Stimulated activated CD8-positive, alpha-beta memory T cell treated with anti-CD3 and anti-CD28 coated beads, Interleukin-2, amount 100 ng/mL, for 48 hours (primary cell): ENCODE measurements at places on chromosomes 5 and 9.

- no peak for DNase-seq
Measured at GRCh38 chr5:138160706-138161105, 17.7 kb downstream of the BRD8 start.

GRCh38 chr5:57692582-57693487 lies 210.2 kb upstream of the ACTBL2 start:
- DNase-seq = peak; percentile 0

- DNase-seq = no peak
Measured at GRCh38 chr5:158485604-158486081, 614.1 kb downstream of the EBF1 start.

- peak; percentile 2 for DNase-seq
Measured at GRCh38 chr5:111627862-111628261, 115.5 kb upstream of the STARD4 start.

DNA sequence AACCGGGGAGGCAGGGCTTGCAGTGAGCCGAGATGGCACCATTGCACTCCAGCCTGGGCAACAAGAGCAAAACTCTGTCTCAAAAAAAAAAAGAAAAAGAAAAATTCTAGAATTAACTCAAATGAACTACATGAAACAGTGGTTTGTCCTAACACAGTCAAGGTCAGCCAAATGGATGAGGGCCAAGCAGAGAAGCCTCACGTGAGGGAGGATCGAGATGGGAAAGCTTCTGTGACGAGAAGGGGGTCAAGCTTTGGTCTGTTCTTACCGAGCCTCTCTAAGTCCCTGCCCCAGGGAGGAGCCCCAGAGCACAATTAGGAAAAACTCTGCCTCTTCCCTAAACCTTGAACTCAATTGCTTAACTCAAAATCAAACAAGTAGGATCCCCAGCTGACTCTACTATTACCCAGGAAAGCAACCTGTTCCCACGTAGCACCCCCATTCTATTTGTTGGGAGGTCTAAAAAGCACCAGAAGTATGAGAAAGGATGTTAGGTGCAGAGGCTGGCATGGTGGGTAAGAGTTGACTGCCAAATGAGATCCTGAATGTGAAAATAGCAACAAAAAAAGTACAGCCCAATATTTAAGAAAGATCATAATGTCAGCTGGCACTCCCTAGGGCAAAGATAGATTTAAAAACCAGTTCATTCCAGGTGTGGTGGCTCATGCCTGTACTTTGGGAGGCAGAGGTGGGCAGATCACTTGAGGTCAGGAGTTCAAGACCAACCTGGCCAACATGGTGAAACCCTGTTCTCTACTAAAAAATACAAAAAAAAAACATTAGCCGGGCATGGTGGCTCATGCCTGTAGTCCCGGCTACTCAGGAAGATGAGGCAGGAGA lies 7.2 kb downstream of the ALDH7A1 start:
- DNase-seq = no peak

- no peak for DNase-seq
Measured at GRCh38 chr5:93302711-93303110, 278.3 kb downstream of the NR2F1-AS1 start.

- no peak for DNase-seq
Measured at GRCh38 chr9:4615251-4615650, 46.8 kb upstream of the PLPP6 start.

DNA sequence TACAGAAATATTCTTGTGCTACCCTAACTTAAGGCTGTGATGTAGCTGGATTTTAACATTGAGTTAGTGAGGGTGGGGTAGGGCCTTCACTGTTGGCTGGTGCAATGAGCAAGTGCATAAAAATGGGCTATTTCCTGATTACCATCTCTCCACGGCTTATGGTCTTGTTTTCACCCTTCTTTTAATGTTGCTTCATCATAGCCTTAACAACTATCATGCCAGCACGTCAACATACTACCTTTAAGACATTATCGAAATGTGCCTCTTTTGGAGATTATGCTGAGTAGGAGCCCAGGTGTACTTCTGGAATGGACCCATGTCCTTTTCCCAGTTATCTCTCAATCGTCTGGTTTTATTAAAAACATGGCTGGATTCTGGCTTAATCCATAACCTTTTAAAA lies 350.9 kb upstream of the ACTBL2 start:
- no peak for DNase-seq

- DNase-seq = no peak
Measured at GRCh38 chr5:130974021-130974683, 190.9 kb downstream of the HINT1 start.

DNA sequence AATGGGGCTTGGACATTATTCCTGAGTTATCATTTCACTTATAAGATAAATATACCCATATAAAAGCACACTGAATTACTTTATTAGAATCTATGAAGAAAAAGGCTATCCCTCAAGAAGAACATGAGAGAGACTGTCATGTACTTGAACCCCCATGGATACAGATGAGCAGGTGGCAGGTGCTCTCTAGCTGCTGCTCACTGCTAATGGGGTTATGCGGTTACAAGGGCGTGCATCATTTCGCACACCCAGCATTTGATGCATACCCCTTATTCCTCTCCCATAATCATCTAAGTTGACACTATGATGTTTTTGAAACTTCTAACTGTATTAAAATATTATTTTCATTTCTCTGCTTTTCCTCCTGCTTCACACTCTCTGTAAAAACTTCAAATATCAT lies 16.4 kb downstream of the ITK start:
- DNase-seq = no peak

- no peak for DNase-seq
Measured at GRCh38 chr5:38874948-38875456, 29.2 kb downstream of the OSMR start.

DNA sequence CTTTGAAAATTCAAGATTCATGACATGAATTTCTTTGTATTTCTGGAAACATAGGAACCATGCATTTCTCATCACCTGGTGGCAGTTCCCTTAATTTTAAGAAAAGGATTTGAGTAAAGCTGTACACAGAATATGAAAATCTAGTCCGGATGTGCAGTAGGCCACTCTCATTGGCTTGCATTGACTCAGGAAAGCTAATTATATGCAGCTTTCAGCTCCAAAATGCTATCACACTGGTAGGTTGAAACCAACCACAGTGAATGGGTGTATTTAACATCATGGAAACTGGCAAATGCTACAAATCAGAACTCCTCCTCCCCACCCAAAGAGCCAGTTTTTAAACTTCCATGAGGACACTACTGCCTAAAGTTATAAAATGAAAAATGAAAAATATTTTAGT lies 161.6 kb upstream of the FBXL17 start:
- DNase-seq = no peak

DNA sequence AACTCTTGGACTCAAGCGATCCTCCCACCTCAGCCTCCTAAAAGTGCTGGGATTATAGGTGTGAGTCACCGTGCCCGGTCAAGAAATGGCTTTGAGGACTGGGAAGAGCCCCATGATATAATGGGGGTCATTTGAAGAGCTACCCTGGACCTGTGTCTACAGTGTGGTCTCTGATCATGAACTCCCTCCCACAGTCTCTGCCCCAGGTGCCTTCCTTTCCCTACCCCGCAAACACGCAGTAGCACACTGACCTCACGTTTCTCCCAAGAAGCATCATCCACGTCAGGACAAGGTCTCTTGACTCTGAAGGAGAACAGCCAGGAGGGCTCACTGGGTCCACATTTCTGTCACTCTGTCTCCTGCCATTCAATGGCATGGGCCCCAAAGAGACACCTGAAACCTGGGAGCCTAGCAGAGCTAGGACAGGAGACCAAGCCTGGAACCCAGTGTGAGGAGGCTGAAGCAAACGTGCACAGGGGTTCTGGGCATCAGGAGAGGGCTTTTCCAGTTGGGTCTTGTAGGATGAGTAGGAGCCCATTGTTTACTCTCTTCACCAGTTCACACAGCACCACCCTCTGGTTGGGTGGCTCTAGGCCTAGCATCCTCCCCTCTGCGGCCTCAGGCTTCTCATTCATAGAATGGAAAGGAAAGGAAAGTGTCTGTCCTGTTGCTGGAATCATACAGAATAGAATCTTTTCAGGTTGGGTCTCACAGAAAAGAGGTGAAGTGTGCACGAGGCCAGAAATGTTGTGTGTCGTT lies 23.0 kb downstream of the PRRX2 start:
- no peak for DNase-seq

DNA sequence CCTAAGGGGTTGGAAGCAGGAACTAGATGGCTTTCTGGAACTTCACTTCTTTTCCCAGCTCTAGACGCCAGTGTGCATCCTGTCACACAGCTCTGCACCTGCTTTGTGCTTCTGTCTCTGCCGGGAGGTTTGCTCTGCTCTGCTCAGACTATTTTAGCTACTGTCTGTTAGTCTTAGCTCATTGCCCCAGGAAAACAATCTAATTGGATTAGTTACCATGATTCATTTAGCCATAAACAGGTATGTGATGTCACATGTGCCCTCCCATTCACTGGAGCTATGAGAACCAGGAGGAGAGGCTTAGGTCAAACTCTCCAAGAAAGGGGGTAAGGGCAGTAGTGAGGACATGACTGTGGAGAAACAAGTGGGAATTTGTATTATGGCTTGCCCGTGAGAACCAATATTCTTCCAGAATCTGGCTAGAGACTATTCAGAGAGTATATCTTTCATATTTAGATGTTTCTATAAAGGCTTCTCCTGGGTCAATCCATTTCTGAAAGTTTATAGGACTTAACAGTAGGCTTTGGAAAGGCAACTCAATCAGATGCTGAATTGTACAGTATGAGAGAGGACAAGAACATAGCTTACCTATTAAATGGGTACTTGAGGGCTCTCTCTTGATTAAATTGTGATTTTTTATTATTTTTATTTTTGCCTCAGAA lies 22.4 kb upstream of the NREP start:
- no peak for DNase-seq

- DNase-seq = no peak
Measured at GRCh38 chr9:108673386-108673785, 182.4 kb downstream of the ACTL7B start.

DNA sequence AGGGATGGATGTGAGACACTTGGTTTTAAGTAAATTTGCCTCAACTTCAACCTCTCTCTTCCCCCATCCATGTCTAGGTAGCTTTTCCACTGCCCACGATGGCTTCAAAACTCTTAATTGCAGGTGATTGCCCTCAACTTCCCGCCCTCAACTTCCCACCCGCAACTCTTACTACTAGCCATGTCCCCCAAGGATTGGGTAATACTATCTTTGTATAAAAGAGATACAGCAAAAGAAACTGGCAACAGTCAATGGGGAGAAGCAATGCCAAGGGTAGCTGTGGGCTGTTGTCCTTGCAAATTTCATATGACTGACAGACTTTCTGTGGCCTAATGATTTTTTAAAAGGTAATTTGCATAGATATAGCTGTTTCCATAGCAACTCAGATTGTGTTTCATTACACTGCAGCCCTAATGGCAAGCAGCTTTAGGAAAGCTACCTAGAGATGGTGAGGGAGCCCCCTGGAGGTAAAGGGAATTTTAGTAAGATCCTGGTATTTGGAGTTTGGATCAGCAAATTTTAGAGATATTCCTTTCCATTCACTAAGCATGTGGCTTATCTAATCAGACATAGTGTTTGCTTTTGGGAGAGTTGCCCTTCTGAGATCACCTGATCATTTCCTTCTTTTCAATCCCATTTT lies 421.5 kb upstream of the DAP start:
- no peak for DNase-seq

- no peak for DNase-seq
Measured at GRCh38 chr9:126615245-126615790, 1.6 kb downstream of the LMX1B start.

DNA sequence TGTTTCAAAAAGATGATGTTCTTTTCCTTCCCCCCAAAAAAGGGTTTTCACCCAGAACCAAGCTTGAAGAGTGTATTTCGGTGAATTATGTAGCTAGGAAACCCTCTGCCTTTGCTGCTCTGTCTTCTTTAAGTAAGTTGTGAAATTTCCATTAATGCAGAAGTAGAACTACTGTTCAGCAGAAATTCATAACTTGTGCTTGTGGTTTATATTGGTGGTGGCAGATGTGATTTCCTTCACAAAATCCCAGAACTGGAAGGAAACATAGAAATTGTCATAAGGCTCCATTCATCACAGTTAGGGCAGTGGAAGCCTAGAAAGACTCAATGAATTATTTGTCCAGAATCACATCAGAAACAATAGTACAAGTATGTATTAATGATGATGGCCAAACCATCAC lies 42.1 kb upstream of the DAB2 start:
- no peak for DNase-seq

DNA sequence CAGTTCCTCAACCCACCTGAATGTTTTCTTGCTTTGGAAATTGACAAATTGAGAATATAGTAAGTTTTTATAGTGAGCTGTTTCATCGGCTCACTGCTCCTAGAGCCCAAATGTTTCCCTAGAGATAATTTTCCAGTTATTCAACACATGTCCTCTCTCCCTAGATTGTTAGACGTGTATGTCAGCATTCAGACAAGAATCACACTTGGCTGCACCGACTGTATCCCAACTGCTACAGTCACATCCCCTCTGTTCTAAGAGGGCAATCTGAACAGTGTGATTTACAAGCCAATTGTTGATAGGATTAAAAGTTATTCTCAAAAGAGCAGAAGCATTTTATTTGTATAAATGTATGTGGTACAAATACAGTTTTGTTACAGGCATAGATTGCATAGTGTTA lies 93.9 kb downstream of the MAMDC2 start:
- no peak for DNase-seq

DNA sequence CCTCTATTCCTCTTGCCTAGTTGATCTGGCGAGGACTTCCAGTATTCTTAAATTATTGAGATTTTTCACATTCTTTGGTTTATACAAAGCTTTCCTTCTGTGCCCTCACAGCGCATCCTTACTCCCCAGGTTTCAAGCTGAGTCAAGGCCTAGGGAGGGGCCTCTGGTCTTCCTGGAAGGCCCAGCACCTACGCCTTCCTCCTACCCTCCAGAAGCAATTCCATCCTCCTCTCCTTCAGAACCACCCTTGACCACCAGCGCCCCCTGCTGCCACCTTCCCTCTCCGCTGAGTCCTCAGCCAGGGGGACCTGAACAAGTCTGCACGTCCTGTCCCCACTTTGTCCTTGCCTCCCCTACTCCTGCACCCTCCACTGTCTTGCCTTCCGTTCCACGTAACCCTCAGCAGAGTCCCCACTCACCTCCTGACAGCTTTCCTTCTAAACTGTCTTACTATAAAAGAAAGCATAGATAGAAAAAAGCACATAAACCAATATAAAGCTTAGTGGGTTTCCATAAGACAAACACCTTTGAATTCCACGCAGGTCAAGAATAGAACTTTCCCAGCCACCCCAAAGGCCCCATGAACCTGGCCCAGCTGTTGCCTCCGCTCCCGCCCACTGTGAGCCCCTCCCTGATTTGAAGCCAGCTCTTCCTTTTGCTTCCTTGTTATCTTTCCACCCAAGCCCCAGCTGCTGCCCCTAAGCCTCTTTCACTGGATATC lies 63.0 kb upstream of the CTSL start:
- DNase-seq = peak; percentile 53

DNA sequence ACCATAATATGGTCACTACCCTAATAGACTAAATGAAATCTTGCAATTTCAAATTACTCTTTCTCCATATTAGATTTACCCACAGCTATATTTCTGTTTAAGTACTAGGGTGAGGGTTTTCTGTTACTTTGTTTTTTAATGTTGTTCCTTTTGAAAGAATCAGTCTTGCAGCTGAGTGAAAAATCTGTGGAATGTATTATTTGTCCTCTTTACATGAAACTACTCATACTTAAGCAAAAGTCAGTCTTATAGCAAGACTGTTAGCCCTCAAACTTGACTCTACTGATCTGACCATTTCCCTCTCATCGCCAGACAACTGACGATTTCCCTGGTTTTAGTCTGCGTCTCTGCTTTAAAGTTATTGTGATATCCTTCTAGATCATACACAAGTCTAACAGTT lies 84.0 kb downstream of the PIK3R1 start:
- DNase-seq = no peak
